A549 treated with Hydrocortisone at 1 μM for 4 hours (cell line): ENCODE measurements at places on chromosomes 6 and 20. TPM values are rescaled to one million over a fixed set of nuclear protein-coding genes. Genes with fewer than 3 reads are reported as not detected.

WTAP gene
- 67.4 to 70.9 TPM (median 68.0 TPM) in 5 replicates for total RNA-seq

EBF4 gene
- 2.2 to 5.1 TPM (median 2.7 TPM) in 5 replicates for total RNA-seq

SLC13A3 gene
- 0.09 to 0.14 TPM in 2 of 5 replicates, not detected in the others for total RNA-seq

SOBP gene
- total RNA-seq, result 0.68 to 1.2 TPM (median 0.85 TPM) in 5 replicates

IL17F gene
- total RNA-seq, result not detected in 5 replicates

TGM3 gene
- total RNA-seq, result 0.06 to 0.12 TPM (median 0.07 TPM) in 4 of 5 replicates, not detected in the other

ZBTB24 gene
- total RNA-seq, result 4.3 to 5.4 TPM (median 4.7 TPM) in 5 replicates

NKX2-4 gene
- total RNA-seq, result 0.05 TPM in 1 of 5 replicates, not detected in the others

PAX1 gene
- not detected in 5 replicates for total RNA-seq

TFAP2C gene
- 11.2 to 14.7 TPM (median 13.3 TPM) in 5 replicates for total RNA-seq

LTV1 gene
- 31.7 to 41.4 TPM (median 33.2 TPM) in 5 replicates for total RNA-seq

TINAG gene
- total RNA-seq, result not detected in 5 replicates

PI16 gene
- total RNA-seq, result not detected in 5 replicates

GPR31 gene
- total RNA-seq, result not detected in 5 replicates

CLPSL1 gene
- not detected in 5 replicates for total RNA-seq

HSPA1L gene
- 1.2 to 2.0 TPM (median 1.6 TPM) in 5 replicates for total RNA-seq

MCUR1 gene
- 8.6 to 15.9 TPM (median 13.9 TPM) in 5 replicates for total RNA-seq

FOXC1 gene
- total RNA-seq, result 4.7 to 6.8 TPM (median 6.4 TPM) in 5 replicates

HCRTR2 gene
- total RNA-seq, result not detected in 5 replicates

EPPIN gene
- not detected in 5 replicates for total RNA-seq

TBX18 gene
- 19.2 to 23.9 TPM (median 22.1 TPM) in 5 replicates for total RNA-seq

MCCD1 gene
- not detected in 5 replicates for total RNA-seq

RIPOR3 gene
- total RNA-seq, result not detected in 5 replicates

WFDC12 gene
- not detected in 5 replicates for total RNA-seq

NINL gene
- 11.4 to 15.4 TPM (median 14.7 TPM) in 5 replicates for total RNA-seq

HLA-DPA1 gene
- 0.08 to 0.25 TPM in 2 of 5 replicates, not detected in the others for total RNA-seq

ENPP5 gene
- not detected in 5 replicates for total RNA-seq

SDCBP2 gene
- 1.3 to 2.4 TPM (median 2.1 TPM) in 5 replicates for total RNA-seq

DEFB112 gene
- total RNA-seq, result not detected in 5 replicates

CABLES2 gene
- total RNA-seq, result 4.4 to 6.4 TPM (median 5.7 TPM) in 5 replicates

UNC93A gene
- not detected in 5 replicates for total RNA-seq

C20orf141 gene
- 0.28 to 0.69 TPM (median 0.53 TPM) in 5 replicates for total RNA-seq

PHIP gene
- total RNA-seq, result 2.7 to 5.9 TPM (median 4.3 TPM) in 5 replicates

MAPK14 gene
- 21.9 to 30.1 TPM (median 26.6 TPM) in 5 replicates for total RNA-seq
